ENCODE measurements at places on chromosomes 3 and 15.
A peak's percentile ranks its signal among the peaks of the same experiment; 100 is the strongest.

DNA sequence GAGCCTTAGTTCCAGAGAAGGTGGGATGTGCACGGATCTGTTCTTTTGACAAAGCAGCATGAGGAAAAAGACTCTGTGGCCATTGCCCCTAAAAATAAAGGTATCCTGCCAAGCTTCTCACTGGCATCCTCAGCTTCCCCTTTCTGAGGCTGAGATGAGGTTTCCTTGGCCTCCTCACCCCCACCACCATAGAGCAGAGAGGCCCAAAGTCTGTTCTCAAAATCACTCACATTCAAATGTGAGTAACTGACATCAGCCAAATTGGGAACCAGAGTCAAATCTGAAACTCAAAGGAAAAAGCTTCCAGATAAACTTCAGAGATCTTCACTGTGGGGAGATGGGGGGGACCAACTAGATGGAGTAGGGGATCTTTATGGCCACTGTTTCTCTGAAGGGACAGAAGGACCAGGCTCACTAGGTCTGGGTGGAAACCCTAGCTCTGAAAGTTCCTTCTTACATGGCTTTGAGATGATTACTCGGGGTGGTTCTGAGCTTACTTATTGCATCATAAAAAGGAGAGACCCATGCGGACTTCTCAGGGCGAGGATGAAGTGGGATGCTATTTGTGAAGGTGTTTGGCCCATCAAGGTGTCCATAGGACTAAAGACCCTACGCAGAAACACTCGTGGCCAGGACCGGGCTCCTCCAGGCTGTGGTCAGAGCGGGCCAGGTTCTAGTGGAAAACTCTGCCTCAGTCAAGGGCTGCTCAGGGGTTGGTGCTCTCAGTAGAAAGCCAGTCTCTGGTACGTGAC is 61.5 kb upstream of the MEF2A start:
- no peak for DNase-seq

- peak; percentile 72 for DNase-seq
Observed at GRCh38 chr15:55434989-55435825, 26.9 kb downstream of the PIERCE2 start.

- no peak for DNase-seq
Observed at GRCh38 chr3:10521772-10522441, 16.5 kb upstream of the ATP2B2 start.

- DNase-seq: no peak
Observed at GRCh38 chr15:77737238-77738037, 104.7 kb upstream of the LINGO1 start.

DNA sequence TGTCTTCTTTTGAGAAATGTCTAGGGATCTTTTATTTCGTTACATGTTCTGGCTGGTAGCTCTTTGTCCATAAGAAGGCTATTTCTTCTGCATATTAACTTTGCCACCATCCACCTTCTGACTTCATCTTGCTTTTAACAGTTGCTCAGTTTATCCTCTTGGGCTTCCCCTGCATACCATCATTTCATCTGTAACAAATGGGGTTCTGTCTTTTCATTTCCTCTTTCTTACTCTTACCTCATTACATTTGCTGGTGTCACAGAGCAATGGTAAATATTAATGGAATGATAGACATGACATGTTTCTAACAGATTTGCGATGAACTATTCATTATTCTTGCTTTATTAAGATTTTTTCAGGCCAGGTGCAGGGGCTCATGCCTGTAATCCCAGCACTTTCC is 62.4 kb downstream of the GASK1A start:
- DNase-seq: no peak

DNA sequence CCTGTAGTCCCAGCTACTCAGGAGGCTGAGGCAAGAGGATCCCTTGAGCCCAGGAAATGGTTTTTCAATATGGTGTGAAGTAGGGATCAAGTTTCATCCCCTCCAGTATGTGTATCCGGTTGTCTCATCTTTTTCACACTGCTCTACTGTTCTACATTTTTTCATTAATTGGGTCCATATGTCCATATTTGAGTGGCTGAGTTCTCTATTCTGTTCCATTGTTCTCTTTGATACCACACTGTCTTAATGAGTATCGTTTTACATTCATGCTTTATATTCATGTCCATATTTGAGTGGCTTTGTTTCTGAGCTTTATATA is 81.6 kb upstream of the LRRFIP2 start:
- DNase-seq: no peak
